T-helper 2 cell (primary cell): ENCODE measurements at places on chromosomes 4 and X.

DNA sequence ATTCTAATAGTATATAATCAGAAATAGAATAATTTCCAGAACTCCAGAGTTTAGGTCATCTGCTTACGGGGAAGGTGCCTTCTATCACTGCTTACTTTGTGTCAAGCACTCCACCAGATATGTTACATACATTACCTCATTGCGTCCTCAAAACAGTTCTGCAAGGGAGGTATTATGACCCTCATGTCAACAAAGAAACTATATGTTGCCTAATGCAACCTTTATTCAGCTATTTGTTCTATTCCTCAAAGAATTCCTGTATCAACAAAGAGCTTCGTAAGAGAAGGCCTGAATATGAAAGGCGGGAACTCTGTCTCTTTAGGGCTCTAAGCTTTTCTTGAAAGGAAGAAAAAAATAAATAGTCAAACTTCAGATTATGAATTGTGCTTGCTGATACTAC, 114.7 kb downstream of the PDLIM5 start:
- DNase-seq = no peak

DNA sequence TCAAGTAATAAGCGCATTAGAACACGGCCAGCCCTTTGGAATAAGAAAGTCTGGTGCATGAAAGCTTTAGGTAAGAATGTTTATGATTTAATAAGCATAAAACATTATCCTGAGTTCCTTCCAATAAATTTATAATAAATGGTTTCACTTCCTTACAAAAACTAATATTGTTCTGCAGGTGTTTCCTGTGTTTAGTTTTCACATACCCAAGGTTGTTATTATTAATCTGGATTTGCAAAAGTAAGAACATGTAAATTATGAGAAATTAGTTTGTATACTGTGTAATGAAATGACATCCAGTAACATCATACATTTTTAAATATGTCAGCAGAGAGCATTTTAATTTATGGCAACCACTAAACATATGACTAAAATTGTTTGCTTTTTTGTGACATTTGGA, 72.1 kb downstream of the BANK1 start:
- no peak for DNase-seq

DNA sequence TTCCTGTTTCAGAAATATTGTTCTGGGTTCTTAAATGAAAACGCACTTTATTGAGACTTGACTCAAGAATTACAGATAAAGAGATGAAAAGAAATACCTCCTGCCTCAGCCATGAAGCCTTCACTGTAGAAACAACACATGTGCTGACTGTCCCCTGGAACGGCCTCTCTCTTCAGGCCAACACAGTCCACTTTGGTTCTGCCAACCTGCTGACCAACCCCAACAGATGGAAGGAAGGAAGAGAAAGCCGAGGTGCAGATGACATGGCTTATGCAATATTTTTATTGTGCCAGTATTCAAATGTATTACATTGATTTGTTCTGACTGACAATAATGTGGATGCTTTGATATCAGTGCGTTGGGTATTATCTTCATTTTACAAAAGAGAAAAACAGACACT, 171.0 kb downstream of the CPEB2 start:
- DNase-seq = no peak

DNA sequence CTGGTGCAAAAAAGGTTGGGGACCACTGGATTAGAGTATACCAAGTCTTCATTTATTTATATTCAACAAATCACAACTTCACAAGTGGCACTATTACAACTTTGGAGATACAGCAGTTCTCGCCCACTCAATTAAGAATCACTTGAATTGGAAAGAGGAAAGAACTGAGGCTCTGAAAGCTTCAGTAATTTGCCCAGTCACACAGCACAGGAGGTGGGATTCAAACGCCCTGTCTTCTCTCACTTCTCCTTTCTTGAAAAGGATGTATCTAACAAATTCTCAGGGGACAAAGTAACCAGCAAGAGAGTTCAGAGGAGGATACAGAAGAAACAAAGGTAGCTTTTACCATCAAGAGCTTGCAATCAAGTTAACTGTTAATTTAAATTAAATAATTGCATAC, 12.4 kb downstream of the SMIM14 start:
- no peak for DNase-seq

- DNase-seq = no peak
Observed at GRCh38 chr4:14568351-14568750, 433.9 kb upstream of the CPEB2 start.

DNA sequence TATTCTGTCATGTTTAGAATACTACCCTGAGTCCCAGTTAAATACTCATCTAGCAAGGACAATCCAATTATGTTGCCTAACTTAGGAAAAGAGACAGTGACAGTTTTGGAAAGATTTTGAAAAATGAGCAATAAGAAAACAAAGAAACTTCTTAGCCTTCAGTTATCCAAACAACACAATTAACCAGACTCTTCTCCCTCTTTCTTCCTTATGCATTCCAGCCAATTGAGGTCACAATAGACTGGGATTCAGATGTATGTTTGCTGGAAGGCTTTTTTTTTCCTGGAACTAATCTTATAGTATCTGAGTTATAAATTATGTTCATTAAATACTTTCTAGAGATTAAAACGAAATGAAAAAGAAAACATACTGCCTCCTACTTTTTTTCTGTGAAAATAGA, 109.6 kb downstream of the GUCY2F start:
- DNase-seq = no peak

- DNase-seq = no peak
Observed at GRCh38 chr4:43846111-43846587, 602.5 kb downstream of the KCTD8 start.

DNA sequence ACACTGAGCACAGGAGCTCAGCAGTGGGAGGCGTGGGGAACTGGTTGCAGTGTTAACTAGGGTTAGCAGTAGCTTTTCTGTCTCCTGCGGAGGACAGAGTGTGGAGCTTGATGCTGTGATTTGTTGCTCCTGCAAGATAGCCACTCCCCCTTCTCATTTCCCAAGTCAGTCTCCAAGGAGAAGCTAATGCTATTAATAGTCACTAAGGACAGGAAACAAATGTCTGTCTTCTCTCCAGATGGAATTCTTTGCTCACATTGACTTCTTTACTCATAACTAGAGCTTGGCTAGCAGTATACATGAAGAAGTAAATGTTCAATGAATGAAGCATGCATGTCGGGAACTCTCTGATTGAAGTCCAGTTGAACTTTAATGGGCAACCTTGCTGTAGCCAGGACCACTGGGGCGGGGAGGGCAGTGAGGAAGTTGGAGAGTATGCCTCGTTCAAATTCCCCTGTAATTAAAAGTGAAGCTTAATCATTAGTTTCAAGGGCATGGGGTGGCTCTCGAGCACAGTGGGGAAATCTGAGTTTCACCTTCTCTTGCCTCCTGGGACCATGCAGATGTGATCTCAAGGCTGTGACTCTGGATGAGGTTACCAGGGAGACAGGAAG, 156.6 kb upstream of the SCML1 start:
- DNase-seq = no peak

DNA sequence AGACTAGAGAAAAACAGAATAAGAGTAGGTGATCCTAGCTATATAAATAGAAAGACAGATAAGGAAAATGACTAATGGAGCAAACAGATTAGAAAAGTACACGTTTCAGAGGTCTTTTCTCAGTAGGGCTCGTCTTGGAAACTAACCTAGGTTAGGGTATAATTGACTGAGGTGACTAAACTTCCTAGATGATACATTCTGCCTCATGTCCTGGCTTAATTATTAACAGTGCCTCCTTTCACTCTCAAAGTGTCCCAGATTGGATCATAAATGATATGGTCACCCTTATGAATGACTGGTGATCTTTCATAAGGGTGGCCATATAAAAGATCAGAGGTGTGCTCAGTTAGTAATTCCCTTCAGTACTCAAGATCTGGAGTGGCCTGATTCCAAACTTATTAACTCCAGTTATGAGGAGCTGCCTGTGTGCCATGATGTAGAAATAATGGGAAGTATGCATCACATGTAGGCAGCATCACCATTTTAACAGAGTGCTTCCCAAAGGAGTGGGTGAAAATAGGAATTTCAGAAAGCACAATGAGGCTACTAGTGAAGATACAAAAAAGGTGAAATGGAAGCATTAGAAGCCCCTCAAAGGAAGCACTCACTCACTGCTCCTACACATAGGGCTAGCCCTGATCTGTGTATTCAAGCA, 14.7 kb upstream of the GRIA3 start:
- no peak for DNase-seq

GRCh38 chr4:121049072-121049599, 23.2 kb downstream of the NDNF start:
- DNase-seq = no peak

DNA sequence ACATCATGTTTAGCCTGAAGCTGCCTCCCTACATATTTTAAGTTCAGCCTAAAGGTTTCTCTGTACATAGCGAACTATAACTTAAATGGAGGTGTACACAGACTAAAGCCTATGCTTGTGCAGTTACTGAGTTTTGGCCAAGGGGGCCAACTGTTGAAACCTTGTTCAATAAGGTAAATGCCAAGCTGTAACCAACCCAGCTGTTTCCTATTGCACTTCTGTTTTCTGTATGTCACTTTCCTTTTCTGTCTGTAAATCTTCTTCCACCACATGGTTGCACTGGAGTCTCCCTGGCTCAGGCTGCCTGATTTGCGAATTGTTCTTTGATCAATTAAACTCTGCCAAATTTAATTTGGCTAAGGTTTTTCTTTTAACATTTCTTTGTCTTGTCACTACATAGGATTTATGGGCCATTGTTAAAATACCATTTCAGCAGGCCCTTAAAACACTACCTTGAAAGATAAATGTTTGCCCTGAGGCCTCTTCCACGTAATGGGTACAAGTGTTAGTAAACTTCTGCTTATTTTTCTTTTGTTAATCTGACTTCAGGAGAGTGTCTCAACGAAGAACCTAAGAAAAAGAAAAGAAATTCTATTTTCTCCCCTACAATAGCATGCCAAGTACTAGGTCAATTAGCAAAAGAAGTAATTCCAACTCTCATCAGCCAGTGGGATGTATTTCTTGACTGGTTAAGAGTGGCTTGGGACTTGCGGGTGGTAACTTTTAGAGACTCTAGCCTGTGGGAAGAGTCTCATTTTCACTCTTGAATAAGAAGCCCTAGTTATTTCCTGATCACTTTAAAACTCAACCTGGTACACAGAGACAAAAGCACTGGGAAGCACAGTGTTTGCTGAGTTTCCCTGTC, 45.7 kb upstream of the PRSS12 start:
- peak; percentile 15 for DNase-seq

GRCh38 chr4:7761720-7762119, 177.9 kb downstream of the AFAP1 start:
- peak; percentile 29 for DNase-seq
